ENCODE measurements at places on chromosomes 2 and 18. TPM values are rescaled to one million over a fixed set of nuclear protein-coding genes. Genes with fewer than 3 reads are reported as not detected.
A peak's percentile ranks its signal among the peaks of the same experiment; 100 is the strongest.

- DNase-seq = no peak
Observed at GRCh38 chr2:99602476-99602875, 112.7 kb upstream of the REV1 start.

- DNase-seq = no peak
Observed at GRCh38 chr2:197200051-197200761, 110.4 kb downstream of the ANKRD44 start.

- no peak for DNase-seq
Observed at GRCh38 chr2:11910971-11911370, 164.5 kb downstream of the LPIN1 start.

DNA sequence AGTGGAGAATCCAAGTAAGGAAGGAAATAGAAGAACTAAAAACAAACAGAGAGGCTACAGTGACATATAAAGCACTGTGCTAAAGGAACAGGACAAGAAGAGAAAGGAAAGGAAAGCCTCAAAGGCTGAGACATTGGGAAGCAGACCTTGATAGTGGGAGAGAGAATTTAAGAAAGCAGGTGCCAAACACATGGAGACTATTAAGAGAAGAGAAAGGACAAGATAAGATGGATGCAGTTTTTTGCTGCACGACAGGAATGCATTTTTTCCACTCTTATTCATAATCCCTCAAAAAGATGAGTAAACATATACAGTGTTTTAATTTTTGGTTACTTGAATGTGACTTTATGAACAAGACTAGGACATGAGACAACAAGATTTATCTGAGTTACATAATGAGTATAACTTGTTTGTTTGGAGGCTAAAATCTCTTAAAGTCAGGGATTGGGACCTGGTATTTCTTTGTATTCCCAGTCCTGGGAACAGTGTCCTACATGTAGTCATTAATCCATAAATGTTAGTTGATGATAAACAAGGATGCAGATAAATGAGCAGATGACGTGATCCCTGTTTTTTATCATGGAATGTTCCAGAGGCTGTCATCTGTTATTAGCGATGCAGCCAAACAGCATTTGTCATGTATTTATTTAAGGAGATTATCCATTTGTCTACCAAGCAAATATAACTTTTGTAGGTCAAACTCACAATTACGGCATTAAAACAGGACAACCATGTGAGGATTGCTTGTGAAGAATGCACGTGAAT is 141.7 kb downstream of the DNER start:
- DNase-seq = no peak

DNA sequence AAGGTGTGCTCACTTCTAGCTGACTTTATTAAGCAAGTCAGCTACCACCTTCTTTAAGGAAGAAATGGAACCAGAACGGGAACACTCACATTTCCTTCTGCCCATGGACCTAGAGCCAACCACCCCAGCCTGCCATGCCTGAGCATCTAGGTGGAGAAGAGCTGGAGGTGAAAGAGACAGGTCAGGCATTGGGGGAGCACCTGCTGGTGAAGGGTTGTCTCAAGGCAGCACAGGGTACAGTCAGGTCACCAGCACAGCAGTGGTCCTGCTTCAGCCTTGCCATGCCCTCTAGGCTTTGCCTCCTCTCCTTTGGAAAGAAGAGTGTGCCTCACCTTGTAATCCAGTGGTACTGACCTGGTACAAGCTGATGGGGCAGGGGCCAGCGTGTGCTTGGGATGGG is 107.9 kb downstream of the KCNF1 start:
- DNase-seq = no peak

DNA sequence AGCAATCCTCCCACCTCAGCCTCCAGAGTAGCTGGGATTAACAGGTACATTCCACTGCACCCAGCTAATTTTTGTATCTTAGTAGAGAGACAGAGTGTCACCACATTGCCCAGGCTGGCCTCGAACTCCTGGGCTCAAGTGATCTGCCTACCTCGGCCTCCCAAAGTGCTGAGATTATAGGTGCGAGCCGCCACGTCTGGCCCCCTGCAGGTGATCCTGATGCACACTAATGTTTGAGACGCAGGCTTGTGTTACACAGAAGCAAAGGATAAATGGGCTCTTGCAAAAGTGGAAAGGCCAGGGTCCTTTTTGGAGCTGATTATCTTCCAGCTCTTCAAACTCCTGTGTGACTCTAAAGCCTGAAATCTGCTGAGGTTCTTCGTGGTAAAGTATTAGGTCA is 84.2 kb downstream of the TGFA start:
- no peak for DNase-seq

DNA sequence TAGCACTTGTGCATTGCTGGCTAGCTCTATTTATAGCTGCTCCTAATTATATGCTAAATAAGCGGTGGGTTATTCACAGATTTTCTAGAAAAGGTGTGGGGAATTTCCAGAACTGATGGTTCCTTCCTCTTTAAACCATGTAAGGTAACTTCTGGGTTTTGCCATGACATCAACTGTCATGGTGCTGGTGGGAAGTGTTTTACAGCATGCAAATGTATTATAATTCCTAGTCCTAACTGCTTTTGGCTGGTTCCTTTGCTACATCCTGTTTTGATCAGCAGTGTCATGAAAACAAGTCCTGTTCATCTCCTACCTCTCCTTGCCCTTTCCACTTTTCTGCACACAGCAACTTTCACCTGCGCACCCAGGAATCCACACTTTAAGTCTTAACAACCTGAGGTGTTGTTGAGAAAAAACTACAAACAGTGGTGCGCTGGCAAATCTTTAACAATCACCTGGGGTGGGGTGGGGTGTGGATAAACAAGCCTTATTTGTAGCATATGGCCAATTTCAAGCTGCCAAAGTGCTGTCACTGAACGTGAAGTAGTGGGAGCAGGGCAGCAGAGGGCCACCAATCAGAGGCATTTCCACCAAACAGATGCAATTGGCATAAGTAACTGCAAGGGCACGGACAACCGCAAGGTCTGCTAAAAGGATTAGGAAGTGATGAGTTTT is 33.4 kb upstream of the SKOR2 start:
- no peak for DNase-seq

GRCh38 chr2:224222291-224222690 is 179.6 kb downstream of the FAM124B start:
- DNase-seq = no peak

DNA sequence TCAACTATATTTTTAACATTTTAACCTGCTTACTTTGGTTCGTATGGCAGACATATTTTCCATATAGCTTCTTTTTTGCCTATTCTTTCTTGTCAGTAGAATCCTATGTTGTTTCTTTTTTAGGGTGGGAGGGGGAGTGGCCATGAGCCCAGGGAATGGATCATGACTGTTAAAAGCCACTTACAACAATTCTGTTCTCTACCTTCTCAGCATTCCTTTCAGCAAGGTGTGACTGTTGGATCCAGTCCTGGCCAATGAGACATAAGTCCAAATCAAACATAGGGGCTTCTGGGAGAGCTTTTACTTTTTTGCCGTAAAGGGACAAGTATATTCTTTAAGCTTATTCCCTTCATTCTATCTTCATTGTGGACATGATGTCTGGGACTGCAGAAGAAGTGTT is 25.0 kb upstream of the DNAH6 start:
- no peak for DNase-seq

DNA sequence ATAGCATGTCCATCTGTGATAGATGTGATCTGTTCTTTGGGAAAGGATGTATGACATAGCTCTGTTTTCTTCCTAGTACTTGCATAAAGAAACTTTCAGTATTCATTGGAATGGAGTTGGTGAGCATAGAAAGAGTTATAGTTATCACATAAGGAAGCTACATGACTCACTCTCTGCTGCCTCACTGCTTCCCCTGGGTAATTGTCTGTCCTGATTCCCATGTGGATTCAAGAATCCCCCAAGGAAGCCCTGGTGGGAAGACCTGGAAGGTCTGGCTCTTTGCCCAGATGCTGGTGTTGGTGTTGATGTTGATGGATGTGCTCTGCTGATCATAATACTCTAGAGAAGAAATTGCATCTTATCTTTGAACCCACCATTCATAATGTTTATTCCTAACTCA is 60.6 kb downstream of the PTPN4 start:
- DNase-seq = no peak

GRCh38 chr18:47050468-47050867 is 15.0 kb upstream of the ELOA2 start:
- DNase-seq = no peak

- no peak for DNase-seq
Observed at GRCh38 chr2:210584834-210585233, 28.4 kb downstream of the CPS1 start.

DNA sequence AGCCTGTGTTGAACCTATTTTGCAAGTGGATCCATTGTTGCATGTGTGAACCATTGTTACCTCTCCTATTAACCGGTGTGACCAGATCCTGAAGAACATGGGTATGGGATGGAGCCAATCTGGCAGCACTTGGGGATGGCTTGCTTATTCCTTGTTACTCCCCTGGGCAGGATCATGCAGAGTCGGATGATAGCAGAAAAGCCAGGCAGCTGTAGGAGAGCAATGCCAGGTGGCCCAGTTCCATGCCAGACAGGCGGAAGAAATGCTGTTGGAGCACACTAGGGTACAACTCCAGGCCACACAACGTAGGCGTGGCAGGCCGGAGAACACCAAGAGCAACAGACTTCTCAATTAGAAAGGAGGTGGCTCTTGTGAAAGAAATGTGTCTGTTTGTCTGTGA is 16.3 kb upstream of the MYO1B start:
- peak; percentile 80 for DNase-seq

DNA sequence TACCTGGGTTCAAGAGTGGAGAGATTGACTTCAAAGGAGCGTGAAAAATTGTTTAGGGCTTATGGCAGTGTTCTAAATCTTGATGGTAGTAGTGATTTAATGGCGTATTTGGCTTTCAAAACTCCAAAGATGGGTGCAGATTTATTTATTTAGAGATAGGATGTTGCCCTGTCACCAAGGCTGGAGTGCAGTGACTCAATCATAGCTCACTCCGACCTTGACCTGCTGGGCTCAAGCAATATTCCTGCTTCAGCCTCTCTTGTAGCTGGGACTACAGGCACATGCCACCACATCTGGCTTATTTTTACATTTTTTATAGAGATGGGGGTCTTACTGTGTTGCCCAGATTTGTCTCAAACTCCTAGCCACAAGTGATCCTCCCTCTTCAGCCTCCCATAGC is 52.5 kb downstream of the FAM117B start:
- no peak for DNase-seq

GRCh38 chr2:126723281-126723815 is 67.4 kb downstream of the GYPC start:
- no peak for DNase-seq

DNA sequence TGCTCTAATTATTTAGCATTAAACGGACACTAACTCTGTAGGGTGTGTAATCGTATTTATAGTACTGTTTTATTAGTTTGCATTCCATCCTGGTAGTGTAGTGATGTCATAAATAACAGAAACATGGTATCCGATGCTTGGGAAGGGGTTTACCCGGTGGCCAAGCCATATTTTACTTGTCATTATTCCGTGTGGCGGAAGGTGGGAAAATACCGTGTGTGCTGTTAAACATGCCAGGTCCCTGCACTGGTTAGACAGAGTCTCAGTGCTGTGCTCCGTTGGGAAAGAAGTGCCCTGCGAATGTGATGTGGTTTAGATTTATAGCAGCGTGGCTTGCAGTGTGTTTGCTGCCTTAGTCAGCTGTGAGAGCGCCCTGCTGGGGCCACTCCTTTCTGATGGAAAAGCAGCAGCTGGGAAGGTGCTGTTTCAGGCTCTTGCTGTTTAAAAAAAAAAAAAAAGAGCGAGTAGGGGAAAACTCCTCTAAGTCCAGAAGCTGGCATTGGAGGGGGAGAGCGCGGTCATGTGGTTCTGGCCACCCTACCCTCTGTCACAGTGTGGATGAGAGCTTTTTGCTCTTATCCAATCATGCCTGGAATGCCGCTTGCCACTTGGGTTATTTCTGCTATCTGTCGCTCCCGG is 211.0 kb downstream of the NEDD4L start:
- no peak for DNase-seq

- no peak for DNase-seq
Observed at GRCh38 chr2:70532244-70532935, 21.2 kb downstream of the TGFA start.

DNA sequence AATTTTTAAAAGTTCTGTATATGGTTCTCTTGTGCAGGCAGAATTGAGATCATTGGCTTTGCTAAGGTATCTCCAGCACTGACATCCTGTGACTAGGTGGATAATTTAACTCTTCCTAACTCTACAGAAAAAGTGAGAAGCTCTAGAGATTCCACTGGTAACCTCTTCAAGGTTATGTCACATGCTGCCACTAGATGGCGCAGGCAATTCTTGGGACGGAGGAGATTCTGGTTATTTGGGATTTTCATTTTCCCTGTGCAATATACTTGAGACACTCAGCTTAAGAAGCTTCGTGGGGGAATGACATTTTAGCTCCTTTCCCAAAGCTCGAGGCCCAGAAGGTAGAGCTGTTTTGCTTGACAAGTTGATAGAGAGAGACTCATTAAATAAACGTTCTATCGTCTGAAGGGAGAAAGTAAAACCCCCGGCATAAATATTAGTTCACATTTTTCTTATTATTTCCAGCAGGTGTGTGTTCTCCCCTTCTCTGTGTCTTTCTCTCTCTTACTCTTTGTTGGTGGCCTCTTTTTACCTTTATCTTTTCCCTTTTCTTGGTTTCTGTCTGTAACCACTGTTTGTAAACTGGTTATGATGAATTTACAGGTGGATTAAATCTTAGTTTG is 26.6 kb upstream of the LANCL1 start:
- DNase-seq = no peak

DNA sequence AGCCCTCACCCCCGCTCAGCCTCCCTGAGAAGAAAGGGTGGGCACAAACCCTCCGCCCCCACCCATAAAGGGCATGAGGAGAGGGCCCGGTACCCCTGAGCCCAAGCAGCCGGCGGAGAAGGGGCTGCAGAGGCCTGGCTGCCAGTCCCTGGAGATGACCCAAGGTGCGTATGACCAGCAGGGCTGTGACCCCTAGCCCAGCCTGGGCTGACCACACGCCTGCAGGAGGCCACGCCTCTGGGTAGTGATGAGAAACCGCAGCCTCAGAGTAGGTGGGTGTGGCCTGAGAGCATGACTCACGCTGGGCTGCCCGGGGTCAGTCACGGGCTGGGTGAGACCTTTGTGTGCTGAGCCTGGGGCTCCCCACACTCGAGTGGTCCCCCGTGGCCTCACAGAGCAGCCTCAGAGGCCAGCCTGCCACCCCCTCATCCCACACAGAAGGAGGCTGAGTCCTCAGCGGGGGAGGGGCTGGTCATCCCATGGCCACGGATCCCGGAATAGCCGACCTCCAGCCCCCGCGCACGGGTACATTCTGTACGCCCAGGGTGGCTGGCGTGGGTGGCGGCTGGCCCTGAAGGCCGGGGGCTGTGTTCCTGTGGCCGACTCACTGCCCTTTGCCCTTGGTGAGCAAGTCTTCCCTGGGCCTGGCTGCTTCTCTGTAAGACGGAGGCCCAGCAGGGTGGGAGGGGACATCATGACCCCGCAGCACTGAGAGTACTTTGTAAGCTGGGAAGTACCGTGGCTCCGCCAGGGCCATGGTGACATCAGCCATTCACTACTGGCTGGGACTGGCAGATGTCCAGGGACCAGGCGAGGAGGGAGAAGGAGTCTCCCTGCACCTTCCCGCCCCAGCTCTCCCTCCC is 110.8 kb upstream of the OTOS start:
- DNase-seq = peak; percentile 90

Gene PLCD4
- total RNA-seq = 1.5 TPM

Gene INO80B
- total RNA-seq = 75.9 TPM

Gene IL36A
- not detected for total RNA-seq

Gene MXD1
- 17.1 TPM for total RNA-seq

Gene PLEK
- 1.7 TPM for total RNA-seq

Gene EHD3
- 7.0 TPM for total RNA-seq

Gene FBXO15
- total RNA-seq = 0.60 TPM

All from suprapubic skin (tissue), 4 donors.